Liver (tissue), 10 donors: ENCODE measurements at places on chromosomes 6 and 20. TPM values are rescaled to one million over a fixed set of nuclear protein-coding genes. Genes with fewer than 3 reads are reported as not detected.

Gene SCGN
- total RNA-seq, result 0.28 TPM

DNA sequence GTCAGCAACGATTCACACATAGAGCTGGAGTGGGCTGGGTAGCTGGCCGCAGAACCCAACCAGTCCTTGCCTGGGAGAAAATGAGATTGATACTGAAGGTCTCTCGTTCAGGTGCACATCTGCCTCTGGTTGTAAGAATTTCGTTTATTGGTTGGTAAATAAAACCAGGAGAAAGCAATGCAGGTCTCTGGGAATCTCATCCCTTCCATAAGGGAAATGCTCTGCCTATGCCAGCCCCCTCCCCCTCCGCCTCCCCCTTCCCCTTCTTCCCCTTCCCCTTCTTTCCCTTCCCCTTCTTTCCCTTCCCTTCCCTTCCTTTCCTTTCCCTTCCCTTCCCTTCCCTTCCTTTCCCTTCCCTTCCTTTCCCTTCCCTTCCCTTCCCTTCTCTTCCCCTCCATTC is 107.3 kb downstream of the DTD1 start:
- no peaks in the 10 kb centered on the region for H3K4me1 ChIP-seq
- H3K27ac ChIP-seq, result no peak overlapping the region
- no peaks in the 10 kb centered on the region for H3K27me3 ChIP-seq
- no peak for DNase-seq
- H3K4me3 ChIP-seq, result no peak overlapping the region

Gene TBCC
- 13.5 TPM for total RNA-seq

Gene CLVS2
- total RNA-seq, result not detected

Gene ADGB
- total RNA-seq, result 0.23 TPM

DNA sequence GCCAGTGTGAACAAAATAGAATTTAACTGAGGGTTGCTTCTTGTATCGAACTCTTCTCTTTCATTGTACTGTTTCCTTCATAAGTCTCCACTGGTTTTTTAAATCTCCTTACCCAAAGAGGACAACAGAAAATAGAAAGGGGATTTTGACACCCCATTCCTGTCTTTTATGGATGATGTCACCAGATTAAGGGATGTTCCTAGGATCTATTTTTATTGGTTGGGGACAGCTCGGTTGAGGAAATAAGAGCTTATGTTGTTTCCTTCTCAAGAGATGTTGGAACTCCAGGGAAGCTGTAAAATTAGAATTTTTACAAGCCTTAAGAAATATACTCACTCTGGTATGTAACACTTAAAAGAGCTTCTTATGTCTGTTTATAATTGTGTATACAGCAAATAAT is 171.5 kb downstream of the PHF3 start:
- no peak for DNase-seq
- H3K27ac ChIP-seq, result peak overlapping the region; percentile 85
- H3K4me1 ChIP-seq, result peaks cover 22% of the 10 kb centered on the region
- H3K4me3 ChIP-seq, result no peak overlapping the region

DNA sequence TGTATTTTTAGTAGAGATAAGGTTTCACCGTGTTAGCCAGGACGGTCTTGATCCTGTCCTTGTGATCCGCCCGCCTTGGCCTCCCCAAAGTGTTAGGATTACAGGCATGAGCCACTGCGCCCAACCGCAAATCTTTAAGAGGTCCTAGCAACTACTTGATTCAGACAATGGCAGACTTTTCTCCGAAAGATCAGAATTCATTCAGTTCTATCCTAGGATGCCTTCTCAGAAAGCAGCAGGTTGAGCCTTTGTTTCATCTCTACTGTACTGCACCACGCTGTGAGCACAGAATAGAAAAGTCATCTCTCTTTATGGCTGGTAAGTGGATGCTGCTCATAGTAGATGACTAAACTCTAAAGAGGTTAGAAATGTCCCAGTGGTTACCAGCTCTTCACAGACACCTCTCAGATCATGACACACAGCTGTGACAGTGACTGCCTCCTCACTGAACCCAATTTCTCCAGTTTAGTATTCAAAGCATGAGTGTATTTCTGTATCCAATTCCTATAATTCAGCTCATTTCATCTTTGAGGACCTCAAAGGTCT is 6.0 kb upstream of the HSF2 start:
- no peaks in the 10 kb centered on the region for H3K36me3 ChIP-seq
- no peaks in the 10 kb centered on the region for H3K4me1 ChIP-seq
- no peak overlapping the region for H3K27ac ChIP-seq
- no peak for DNase-seq
- no peak overlapping the region for H3K4me3 ChIP-seq
- no peaks in the 10 kb centered on the region for H3K27me3 ChIP-seq
